Right lobe of liver (tissue), 6 donors: ENCODE measurements at places on chromosomes 11 and 22. TPM values are rescaled to one million over a fixed set of nuclear protein-coding genes. Genes with fewer than 3 reads are reported as not detected.

- DNase-seq, result no peak
Observed at GRCh38 chr11:97794876-97795275, 1225.9 kb upstream of the CNTN5 start.

GRCh38 chr11:626475-627307 lies at the start of gene SCT:
SCT (minus strand) TSS chr11:627181; CDS start chr11:627143, 38 bp downstream.
- DNase-seq, result no peak

- DNase-seq, result no peak
Observed at GRCh38 chr11:33539751-33540150, 160.9 kb downstream of the C11orf91 start.

The ANO5 gene
- total RNA-seq, result 5.6 TPM

The SAC3D1 gene
- 10.6 TPM for total RNA-seq

The RSF1 gene
- 8.4 TPM for total RNA-seq

The KDM4D gene
- total RNA-seq, result 0.80 TPM
